Esophagus squamous epithelium (tissue), 5 donors: ENCODE measurements at places on chromosomes 7 and 10.

- peak; percentile 2 for DNase-seq
Measured at GRCh38 chr7:25031007-25031406, 51.0 kb upstream of the OSBPL3 start.

DNA sequence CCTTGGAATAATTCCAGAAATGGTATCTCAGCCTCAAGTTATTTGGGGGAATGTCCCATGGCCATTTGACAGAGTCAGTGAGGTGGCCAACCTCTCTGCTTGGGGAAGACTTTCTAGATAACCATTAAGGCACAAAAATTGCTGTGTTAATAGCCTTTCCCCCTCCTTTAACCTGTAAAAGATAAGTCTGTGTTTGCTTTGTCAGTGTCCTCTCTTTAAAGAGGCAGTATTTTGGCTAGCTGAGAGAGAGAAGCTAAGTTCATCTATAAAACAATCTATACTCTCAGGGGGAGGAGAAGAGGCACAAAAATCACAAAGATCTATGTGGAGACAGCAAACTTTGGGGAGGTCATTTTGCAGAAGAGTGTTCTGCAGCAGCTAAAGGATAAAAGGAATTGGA, 72.1 kb downstream of the PLCE1 start:
- DNase-seq = no peak

DNA sequence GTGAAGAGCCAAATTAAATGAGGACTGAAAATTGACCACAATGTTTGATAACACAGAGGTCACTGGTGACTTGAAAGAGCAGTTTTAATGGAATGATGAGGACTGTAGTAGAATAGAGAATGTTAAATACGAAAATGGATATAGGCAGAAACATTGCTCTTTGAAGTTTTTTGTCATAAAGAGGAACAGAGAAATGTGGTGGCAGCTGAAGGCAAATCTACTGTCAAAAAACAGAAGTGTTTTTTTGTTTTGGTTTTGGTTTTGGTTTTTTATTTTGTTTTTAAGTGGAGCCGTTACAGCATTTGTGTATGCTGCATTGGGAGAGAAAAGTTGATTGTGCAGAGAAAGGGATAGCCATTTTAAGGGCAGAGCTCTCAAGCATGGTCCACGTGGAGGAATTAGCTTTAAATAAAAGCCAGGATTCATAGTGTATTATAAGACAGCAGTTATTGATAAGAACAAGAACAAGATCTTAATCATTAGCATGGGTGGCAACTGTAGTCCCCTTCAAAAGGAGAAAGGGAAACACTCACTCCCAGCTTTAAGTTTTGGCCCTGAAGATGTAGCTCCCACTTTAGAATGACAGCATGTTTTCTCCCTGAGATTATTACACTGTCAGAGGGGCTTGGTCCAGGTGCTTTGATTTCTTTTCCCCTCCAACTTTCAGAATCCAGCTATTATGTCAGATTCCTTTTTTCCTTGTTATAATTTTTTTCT, 156.7 kb upstream of the BET1 start:
- DNase-seq = no peak

DNA sequence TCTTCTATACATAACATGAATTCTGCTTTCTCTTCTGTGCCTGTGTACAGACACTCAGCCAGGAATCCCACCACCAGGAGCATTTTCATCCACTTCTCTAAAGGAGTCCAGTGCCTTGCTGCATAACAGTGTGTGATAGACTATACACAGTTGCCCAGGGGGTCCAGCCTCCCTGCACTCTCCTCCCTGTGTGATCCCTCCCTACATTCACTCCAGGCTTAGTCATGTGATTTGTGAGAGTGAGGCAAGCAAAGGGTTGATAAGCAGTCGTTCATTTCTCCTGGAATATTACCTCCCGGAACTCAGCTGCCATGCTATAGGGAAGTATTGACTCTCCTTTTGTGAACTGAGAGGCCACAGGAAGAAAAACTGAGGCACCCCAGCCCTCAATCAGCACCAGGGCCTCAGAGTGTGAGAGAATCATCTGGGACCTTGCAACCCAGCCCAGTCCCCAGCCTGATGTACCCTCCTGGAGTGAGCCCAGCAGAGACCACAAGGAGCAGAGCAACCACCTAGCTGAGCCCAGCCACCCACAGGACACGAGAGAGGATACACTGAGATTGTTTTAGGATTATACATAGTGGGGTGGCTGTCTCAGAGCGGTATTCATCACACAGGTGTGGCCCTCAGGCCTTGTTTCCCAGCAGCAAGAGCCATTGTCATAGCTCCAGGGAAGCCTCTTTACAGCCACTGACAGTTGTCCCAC, 45.0 kb upstream of the EEPD1 start:
- no peak for DNase-seq

- DNase-seq = no peak
Measured at GRCh38 chr10:75350791-75351190, 50.8 kb downstream of the ZNF503 start.

DNA sequence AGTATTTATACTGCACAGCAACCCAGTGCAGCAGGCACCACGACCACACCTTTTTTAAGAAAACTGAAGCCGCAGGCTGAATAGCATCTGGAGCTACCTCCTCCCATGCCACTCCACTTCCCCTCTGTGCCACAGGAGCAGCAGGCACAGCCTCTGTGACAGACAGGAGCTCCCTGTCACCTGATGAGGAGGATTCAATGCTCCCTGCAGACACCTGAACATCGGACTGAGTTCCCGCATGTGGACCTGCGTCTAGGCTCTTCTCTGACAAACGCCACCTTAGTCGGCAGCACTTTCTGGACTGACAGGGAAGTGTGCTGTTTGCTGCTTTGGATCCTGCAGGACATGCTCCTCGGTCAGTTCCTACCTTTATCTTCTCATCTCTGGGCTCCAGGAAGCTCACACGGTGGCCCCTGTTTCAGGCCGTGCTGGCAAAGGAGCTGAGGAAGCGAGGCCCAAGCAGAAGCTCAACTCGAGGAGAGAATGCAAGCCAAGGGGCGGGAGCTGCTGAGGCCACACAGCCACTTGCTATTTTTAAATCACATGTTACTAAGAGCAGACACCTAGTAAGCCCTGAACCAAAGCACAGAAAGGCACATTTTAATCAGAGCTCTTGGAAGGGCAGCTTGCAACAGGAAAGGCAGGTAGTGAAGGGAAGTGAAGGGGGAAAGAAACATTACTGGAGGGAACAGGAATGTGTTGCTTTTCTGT, 56.6 kb downstream of the VOPP1 start:
- DNase-seq = no peak

DNA sequence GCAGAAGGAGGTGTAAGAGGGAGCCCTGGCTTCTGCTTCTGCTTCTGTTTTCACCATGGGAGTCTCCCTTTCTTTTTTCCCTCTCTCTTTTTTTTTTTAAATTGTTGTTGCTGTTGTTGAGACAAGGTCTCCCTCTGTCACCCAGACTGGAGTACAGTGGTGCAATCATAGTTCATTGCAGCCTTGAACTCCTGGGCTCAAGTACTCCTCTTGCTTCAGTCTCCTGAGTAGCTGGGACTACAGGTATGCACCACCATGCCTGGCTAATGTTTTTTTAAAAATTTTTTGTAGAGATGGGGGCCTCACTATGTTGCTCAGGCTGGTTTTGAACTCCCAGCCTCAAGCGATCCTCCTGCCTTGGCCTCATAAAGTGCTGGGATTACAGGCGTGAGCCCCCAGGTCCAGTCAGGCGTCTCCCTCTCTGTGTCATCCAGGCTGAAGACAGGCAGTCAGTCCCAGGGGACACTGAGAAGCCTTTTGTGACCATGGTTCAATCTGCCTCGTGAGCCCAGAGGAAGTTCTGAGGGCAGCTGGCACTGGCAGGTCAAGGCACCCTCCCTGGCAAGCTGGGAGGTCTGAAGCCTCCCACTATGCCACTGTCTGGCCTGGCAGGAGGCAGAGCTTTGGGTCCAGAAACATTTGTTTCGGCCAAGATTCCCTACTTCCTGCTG, 33.6 kb upstream of the NPFFR1 start:
- no peak for DNase-seq

- no peak for DNase-seq
Measured at GRCh38 chr10:49165259-49165658, 22.9 kb downstream of the TMEM273 start.

- DNase-seq = no peak
Measured at GRCh38 chr7:27156916-27157701, 634 bp upstream of the HOXA7 start.

- DNase-seq = no peak
Measured at GRCh38 chr7:96686305-96686704, 23.3 kb downstream of the SEM1 start.

GRCh38 chr7:38318241-38318640, 44.8 kb upstream of the TARP start:
- no peak for DNase-seq

GRCh38 chr10:5628451-5629302, 37.7 kb downstream of the ASB13 start:
- DNase-seq = no peak

- DNase-seq = no peak
Measured at GRCh38 chr10:72645263-72645858, 19.5 kb upstream of the MICU1 start.

DNA sequence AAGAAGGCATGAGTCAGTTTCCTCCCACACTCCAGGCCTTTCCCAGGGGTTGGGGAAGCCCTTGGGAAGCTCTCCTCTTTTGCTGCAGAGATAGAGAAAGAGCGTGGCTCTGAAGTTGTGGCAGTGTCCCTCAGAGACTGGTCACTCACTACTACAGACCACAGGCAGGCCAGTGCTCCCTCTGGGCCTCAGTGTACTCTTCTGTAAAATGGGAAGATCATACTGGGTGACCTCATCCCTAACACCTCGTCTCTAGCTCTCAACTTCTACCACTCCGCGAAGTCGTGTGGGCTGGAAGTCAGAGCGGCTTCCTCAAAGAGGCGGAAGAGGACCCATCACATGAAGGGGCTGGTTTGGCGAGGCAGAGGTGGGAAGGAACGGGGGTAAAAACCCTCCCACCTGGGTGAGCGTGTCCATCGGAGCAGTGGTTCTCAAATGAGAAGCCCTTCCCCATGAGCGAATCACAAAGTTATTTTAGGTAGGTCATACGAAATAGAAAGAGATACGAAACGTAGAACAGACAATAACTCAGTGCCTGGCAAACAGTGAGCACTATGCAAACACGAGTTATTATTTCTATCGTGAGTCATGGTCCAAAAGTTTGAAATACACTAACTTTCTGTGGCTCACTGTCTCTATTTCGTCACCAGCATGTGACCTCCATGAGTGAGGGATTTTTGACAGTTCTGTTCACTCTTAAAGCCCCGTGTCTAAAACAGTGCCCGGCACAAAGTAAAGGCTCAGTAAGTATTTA, 32.7 kb downstream of the PRKAG2 start:
- DNase-seq = no peak

GRCh38 chr7:120441850-120442249, 168.9 kb downstream of the KCND2 start:
- no peak for DNase-seq
